ENCODE measurements at places on chromosomes 1 and 21. TPM values are rescaled to one million over a fixed set of nuclear protein-coding genes. Genes with fewer than 3 reads are reported as not detected.

The DAB1 gene
- total RNA-seq, result not detected

The KCNJ10 gene
- not detected for total RNA-seq

The RNF186 gene
- not detected for total RNA-seq

GRCh38 chr1:40620150-40620549 lies 45.3 kb downstream of the RIMS3 start:
- H3K36me3 ChIP-seq, result peaks cover 12% of the 10 kb centered on the region
- H3K4me1 ChIP-seq, result no peaks in the 10 kb centered on the region
- H3K4me3 ChIP-seq, result no peak overlapping the region

GRCh38 chr1:247291833-247292561 lies 36.1 kb downstream of the VN1R5 start:
- no peak for DNase-seq
- H3K27me3 ChIP-seq, result no peaks in the 10 kb centered on the region
- no peak overlapping the region for H3K27ac ChIP-seq
- H3K4me1 ChIP-seq, result no peaks in the 10 kb centered on the region

The SPAG17 gene
- total RNA-seq, result not detected

DNA sequence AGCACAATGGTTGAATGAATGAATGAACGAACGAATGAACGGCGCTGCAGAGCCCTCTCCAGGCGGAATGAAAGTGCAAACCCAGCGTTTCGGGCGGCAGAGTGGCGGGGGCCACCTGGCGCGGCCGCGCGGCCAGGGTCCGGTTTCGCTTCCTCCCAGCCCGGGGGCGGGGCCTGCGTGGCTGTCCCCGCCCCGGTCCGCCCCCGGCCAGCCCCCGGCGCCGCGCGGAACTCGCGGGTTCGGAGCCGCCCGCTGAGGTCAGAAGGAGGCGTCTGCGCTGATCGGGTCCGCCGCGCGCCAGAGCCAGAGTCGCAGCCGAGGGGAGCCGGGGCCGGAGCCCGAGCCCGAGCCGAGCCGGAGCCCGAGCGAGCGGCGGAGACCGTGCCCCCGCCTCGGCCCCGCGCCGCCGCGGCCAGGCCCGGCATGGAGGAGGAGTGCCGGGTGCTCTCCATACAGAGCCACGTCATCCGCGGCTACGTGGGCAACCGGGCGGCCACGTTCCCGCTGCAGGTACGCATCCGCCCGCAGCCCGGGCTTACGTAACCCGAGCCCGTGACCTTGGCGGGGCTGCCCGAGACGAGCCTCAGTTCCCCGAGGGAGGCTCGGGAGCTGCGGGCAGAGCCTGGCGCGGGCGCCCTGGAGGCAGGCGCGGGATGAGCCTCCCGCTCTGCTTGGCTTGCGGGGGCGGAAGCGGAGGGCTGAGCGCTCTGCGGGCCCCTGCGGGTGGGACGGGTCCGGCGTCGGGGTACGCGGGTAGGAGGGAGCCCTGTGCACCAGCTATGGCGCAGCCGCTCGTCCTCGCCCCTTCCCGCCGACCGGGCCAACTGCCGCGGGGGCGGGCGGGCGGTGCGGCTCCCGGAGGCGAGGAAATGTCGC lies at the start of gene PDXK:
TSS of gene PDXK (plus strand) at position 258 of the 876 bp plus-strand sequence. CDS start at position 424, 166 bp downstream.
- DNase-seq, result no peak
- H3K4me3 ChIP-seq, result peak within 1 kb of the TSS; percentile 87
- no peaks in the 10 kb centered on the region for H3K36me3 ChIP-seq
- H3K27me3 ChIP-seq, result no peaks in the 10 kb centered on the region

The LY9 gene
- 0.41 TPM for total RNA-seq

DNA sequence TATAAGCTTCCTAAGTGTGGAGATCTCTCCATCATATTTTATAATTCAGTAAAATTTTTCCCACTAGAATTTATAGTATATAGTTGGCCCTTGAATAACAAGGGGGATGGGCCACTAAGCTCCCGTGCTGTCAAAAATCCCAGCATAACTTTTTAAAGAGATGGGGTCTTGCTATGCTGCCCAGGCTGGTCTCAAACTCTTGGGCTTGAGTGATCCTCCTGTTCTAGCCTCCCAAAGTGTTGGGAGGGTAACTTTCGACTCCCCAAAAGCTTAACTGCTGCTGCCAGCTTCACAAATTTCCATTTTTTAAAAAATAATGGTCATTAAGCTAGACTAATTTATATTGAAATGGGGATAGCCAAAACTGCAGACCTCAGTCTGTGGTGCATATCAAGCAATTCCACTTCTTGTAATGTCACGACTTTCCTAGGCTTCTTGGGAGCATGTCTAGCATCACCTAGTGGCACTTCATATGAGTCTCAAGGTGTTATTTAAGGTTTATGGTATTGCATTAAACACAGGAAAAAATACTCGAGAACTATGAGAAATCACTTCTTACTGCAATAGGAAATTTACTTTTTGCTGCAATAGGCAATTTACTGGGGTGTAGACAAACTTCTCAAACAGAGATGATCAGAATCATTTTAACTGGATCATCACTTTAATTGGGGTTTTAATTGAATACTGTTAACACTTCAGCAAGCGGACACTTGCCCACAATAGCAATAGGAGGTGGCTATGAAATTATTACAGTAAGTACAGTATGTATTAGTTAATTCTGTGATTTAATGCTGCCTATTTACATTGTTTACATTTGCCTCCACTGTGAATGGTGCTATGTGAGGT lies 19.3 kb upstream of the ACTA1 start:
- no peak overlapping the region for H3K4me3 ChIP-seq
- H3K27me3 ChIP-seq, result no peaks in the 10 kb centered on the region
- no peak overlapping the region for H3K27ac ChIP-seq
- H3K4me1 ChIP-seq, result no peaks in the 10 kb centered on the region

DNA sequence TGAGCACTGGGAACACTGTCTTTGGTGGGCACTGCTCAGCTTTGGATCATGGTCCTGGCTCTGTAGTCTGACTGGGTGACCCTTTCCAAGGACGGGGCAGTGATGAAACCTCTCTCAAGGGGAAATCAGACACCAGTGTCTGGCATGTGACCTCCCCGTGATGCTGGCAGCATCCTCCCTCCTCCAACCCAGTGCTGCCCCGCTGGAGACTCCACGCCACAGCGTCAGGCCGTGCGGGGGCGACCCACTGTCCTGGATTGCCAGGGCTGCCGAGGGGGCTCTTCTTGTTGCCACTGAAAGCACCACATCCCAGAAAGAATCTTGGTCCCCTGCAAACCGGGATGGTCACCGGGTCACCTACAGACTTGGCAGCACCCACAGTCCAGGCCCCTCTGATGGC lies 146.4 kb upstream of the ARHGEF16 start:
- no peak overlapping the region for H3K4me3 ChIP-seq
- no peaks in the 10 kb centered on the region for H3K36me3 ChIP-seq
- peaks cover 85% of the 10 kb centered on the region for H3K4me1 ChIP-seq
- no peak overlapping the region for H3K27ac ChIP-seq
- no peak for DNase-seq

DNA sequence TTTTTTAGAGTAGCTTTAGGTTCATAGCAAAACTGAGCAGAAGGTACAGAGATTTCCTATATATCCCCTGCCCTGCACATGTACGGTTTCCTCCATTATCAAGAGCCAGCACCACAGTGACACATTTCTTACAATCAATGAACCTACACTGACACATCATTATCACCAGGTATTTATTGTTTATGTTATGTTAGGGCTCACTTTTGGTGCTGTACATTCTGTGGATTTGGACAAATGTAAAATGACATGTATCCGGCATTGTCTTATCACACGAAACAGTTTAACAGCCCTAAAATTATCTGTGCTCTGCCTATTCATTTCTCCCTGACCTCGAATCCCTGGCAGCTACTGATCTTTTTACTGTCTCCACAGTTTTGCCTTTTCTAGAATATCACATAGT lies 93.7 kb upstream of the DPH5 start:
- DNase-seq, result no peak
- H3K4me1 ChIP-seq, result no peaks in the 10 kb centered on the region
- no peaks in the 10 kb centered on the region for H3K27me3 ChIP-seq
- no peak overlapping the region for H3K4me3 ChIP-seq

All from thoracic aorta (tissue), 2 donors.